ENCODE measurements at places on chromosomes 4 and X. TPM values are rescaled to one million over a fixed set of nuclear protein-coding genes. Genes with fewer than 3 reads are reported as not detected.

DNA sequence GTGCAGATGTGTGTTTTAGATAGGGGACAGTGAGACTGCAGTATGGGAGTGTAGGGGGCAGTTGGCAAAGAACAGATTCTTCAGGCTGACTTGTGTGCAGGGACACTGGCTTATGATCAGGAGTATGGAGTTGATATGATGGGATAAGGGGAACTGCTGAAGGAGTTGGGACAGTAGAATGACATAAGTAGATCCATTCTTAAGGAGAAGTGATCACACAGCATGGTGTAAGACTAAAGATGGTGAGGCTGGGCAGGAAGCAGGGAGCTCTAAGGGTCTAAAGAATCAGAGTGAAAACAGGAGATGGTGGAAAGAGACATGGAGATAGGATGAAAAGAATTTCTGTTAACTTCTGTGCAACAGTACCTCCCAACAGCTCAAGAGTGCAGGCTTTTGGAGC is 70.7 kb downstream of the REELD1 start:
- H3K4me3 ChIP-seq = no peak overlapping the region
- H3K4me1 ChIP-seq = peaks cover 11% of the 10 kb centered on the region
- H3K36me3 ChIP-seq = no peaks in the 10 kb centered on the region
- H3K27ac ChIP-seq = no peak overlapping the region
- DNase-seq = no peak

SH3BP2 gene
- 102 TPM for total RNA-seq

- H3K4me3 ChIP-seq = no peak overlapping the region
- no peaks in the 10 kb centered on the region for H3K27me3 ChIP-seq
- H3K27ac ChIP-seq = no peak overlapping the region
- no peaks in the 10 kb centered on the region for H3K4me1 ChIP-seq
- peak; percentile 69 for DNase-seq
Measured at GRCh38 chrX:42714981-42715700, 62.8 kb downstream of the PPP1R2C start.

- H3K4me3 ChIP-seq = no peak overlapping the region
- H3K36me3 ChIP-seq = no peaks in the 10 kb centered on the region
- no peaks in the 10 kb centered on the region for H3K27me3 ChIP-seq
- H3K4me1 ChIP-seq = no peaks in the 10 kb centered on the region
Measured at GRCh38 chr4:107258359-107258758, 222.2 kb upstream of the DKK2 start.

- peak; percentile 32 for DNase-seq
- no peak overlapping the region for H3K4me3 ChIP-seq
- peaks cover 5% of the 10 kb centered on the region for H3K27me3 ChIP-seq
- no peaks in the 10 kb centered on the region for H3K4me1 ChIP-seq
Measured at GRCh38 chr4:7381221-7381889, 53.4 kb downstream of the PSAPL1 start.

GRCh38 chr4:53593765-53594164 is 2.5 kb upstream of the LNX1 start:
- H3K27ac ChIP-seq = no peak overlapping the region
- H3K4me1 ChIP-seq = peaks cover 8% of the 10 kb centered on the region
- H3K27me3 ChIP-seq = no peaks in the 10 kb centered on the region
- DNase-seq = no peak

- no peaks in the 10 kb centered on the region for H3K27me3 ChIP-seq
- no peak overlapping the region for H3K4me3 ChIP-seq
- H3K27ac ChIP-seq = no peak overlapping the region
- no peaks in the 10 kb centered on the region for H3K36me3 ChIP-seq
Measured at GRCh38 chrX:151870602-151871001, 42.1 kb upstream of the MAGEA4 start.

ATP2B3 gene
- not detected for total RNA-seq

CT47B1 gene
- not detected for total RNA-seq
